ENCODE measurements at places on chromosomes 7 and 10. TPM values are rescaled to one million over a fixed set of nuclear protein-coding genes. Genes with fewer than 3 reads are reported as not detected.

DNA sequence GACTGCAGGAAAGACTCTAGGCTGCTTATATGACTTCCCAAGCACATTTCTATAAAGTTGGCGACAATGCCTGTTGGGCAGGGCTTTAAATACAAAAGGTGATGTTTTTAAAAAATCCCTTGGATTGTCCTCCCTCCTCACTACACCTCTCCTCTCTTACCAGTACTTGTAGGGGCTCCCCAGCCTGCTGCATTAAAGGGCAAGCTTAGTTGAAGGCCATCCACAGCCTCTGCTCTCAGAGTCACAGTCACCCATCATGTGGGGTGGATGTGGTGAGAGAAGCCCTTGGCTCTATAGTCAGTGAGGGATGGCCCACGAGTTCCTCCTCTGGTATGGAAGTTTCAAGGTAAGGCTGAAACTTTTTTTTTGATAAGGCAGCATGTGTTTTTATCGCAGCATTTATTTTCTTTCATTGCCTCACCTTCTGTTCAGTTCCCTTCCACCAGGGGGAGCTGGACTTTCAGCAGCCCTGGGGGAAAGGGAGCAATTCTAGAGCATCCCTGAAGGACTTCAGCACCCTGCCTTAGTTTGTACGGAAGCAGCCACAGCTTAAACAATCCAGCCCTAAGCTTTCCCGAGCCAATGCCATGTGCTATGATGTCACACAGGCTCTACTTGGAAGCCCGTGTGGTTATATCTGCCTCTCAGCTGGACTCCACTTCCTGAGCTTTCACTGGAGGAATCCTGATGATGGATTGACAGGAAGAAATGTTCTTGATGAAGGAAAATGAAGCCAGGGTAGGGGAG is 131.9 kb downstream of the CALCR start:
- no peak overlapping the region for H3K4me3 ChIP-seq
- no peaks in the 10 kb centered on the region for H3K27me3 ChIP-seq
- H3K4me1 ChIP-seq: no peaks in the 10 kb centered on the region
- DNase-seq: peak; percentile 3
- H3K36me3 ChIP-seq: no peaks in the 10 kb centered on the region
- no peak overlapping the region for H3K27ac ChIP-seq

GRCh38 chr7:138606236-138606635 is 94.9 kb downstream of the SVOPL start:
- no peak overlapping the region for H3K4me3 ChIP-seq
- peaks cover 6% of the 10 kb centered on the region for H3K27me3 ChIP-seq
- H3K27ac ChIP-seq: no peak overlapping the region
- no peaks in the 10 kb centered on the region for H3K36me3 ChIP-seq
- peaks cover 6% of the 10 kb centered on the region for H3K4me1 ChIP-seq

- DNase-seq: peak; percentile 89
- peak overlapping the region; percentile 100 for H3K27ac ChIP-seq
- peaks cover 28% of the 10 kb centered on the region for H3K27me3 ChIP-seq
- H3K36me3 ChIP-seq: no peaks in the 10 kb centered on the region
- peak overlapping the region; percentile 75 for H3K4me3 ChIP-seq
Measured at GRCh38 chr10:119268871-119269506, 61.6 kb downstream of the GRK5 start.

CDHR1 gene
- 5.9 TPM for polyA plus RNA-seq

C10orf95 gene
- polyA plus RNA-seq: 0.67 TPM
